ENCODE measurements at places on chromosomes 16 and 17.

- peak; percentile 73 for DNase-seq
Measured at GRCh38 chr16:70685938-70686375, at the start of gene MTSS2. Gene MTSS2 (minus strand): TSS chr16:70686053. CDS start chr16:70685791, 262 bp downstream.

DNA sequence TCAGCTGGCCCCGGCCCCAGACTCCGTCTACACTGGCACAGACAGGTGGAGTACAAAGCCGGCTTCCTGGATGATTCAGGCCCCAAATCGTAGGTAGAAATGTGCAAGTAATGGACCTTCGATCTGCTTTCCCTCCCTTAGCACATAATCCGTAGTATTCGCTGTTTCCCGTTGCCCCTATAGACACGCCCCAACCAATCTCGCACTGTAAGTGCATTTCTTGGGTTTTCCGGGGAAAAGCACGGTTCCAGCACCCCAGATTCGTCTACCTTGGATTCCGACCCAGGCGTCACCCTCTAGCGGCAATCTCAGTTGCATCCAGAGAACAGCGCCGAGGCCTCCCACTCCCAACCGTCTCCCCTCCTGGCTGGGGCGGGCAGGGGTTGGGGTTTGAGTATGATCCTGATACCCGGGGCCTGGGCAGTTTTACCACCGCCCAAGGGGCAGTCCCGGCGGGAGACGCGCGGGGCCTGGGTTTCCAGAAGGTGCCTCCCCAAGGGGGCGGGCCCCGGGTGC, 12.1 kb upstream of the FOXF1 start:
- no peak for DNase-seq

- no peak for DNase-seq
Measured at GRCh38 chr16:85193115-85193493, 80.8 kb upstream of the CIBAR2 start.

GRCh38 chr16:85660843-85661739, 27.7 kb downstream of the GINS2 start:
- no peak for DNase-seq

DNA sequence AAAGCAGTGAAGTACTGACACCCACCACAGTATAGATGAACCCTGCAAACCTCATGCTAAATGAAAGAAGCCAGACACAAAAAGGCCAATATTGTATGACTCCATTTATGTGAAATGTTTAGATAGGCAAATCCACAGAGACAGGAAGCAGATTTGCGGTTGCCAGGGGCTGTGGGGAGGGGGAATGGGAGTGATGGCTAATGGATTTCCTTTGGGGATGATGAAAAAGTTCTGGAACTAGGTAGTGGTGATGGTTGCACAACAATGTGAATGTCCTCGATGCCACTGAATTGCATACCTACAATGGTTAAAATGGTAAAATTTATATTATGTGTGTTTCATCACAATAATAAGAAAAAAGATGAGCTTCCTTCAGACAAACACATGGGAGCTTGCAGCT, 28.4 kb upstream of the WFIKKN2 start:
- no peak for DNase-seq

DNA sequence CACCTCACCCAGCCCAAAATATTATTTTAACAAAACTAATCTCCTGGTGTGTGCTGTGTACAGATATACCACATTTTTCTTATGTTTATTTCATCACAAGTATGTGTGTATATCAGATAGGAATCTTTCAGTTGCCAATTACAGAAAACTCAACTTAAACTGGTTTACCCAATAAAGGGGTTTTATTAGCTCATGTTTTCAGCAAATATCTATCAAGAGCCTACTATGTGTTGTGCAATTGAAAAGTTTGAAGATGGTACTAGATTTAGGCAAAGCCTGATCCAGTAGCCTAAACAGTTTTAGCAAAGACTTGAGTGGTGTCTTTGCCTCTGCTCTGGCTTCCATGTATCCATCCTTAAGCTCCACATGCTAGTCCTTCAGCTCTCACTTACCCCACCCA, 45.1 kb upstream of the LYRM9 start:
- DNase-seq: no peak

DNA sequence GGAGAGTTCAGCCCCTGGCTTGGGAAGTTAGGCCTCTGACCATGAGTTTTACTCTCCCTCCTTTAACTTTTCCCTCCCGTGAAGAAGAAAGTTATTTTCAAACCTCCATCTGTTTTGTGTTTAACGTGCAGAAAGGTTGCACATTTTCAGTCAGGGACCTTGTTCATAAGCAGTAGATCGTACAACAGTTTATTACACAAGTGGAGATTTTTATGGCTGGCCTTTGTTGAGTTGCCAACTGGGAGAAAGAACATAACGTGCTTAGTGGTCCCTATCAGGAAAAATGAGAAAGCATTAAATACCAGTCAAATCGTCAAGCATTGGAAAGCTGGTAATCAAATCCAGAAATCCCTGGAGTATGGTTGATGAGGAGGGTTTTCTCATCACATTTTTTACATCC, 117.9 kb upstream of the MYOCD start:
- no peak for DNase-seq

- DNase-seq: no peak
Measured at GRCh38 chr17:17835415-17836249, 1.2 kb downstream of the SREBF1 start.

DNA sequence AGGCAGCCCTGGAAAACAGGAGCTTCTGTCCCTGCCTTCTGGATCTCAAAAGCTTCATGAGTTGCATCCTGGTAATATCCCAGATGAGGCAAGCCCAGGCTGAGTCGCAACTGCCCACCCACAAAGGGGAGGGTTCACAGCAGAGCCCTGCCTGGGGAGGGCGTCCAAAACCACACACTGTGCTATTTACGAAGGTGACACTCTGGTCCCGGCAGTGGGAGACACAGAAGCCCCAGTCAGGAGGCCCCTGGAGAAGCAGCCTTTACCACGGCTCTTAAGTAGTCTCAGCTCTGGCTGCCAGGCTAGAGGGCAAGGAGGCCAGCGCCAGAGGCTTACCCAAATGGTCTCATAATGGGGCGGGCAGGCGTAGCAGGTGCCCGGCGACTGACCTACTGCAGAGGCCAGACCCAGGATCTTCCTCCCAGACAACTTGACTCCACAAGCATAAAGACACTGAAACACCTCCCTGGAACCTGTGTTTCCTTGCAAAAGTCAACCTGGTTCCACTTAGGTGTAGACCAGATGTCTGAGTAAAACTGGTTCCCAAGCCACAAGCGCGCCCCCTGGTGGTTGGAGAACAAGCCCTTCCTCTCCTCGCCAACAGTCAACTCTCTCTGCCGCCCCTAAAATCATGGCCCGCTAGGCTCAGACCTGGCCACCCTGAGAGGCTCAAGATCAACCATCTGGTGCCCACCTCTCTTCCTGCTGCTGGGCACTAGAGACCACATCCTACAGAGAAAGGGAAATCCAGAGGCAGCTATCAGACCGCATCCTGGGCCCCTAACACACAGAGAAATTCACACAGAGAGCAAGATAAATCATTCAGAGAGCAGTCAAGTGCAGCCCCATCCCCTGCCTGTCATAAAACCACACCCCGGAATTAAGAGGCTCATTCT, 5.2 kb downstream of the AXIN2 start:
- DNase-seq: no peak

- DNase-seq: no peak
Measured at GRCh38 chr17:60361889-60362288, 30.0 kb downstream of the USP32 start.

DNA sequence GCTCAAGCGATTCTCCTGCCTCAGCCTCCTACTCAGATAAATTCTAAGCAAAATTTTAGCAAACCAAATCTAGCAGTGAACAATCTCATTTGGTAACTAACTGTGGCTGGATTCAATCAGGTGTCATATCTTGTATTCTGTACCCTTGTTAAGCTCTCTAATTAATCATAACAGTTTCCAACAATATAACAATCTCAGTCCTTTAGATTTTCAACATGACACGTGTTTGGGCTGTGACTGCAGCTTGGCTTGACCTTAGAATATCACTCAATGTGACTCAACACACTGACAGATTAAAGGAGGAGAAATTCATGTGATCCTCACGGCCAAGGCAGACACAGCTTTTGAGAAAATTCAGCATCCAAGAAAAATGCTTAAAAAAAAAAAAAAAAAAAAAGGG, 133.6 kb downstream of the BANP start:
- DNase-seq: no peak

DNA sequence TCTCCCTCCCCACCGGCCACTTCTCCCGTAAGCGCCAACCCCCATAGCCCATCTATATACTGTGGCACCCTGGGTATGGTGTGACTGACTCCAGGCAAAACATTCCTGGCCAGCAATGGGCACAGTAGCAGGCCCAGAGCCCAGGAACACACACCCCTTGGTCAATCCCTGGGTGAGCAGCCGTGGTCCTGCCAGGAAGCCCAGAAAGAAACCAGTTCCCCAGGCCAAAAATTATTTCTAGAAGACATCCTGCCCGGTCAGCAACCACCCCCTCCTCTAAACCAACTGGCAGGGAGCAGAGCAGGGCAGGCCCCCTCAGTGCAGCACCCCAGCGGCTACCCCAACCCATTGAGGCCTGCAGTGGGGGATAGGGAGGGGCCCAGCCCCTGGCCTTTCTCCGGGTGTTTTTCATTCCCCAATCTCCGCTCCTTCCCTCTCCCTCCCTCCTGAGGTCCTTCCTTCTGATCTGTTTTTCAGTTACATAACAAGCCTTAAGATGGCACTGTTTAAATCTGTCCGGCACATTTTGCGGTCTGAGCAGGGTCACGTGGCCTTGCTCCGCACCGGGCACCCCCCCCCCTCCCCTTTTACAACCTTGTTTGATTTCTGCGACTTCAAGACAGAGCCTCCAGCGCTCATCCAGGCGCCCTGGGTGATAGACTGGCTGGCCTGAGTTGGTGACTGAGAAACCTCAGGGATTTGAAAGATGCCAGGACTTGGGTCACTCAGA, 2.0 kb downstream of the NPTX1 start:
- DNase-seq: no peak

DNA sequence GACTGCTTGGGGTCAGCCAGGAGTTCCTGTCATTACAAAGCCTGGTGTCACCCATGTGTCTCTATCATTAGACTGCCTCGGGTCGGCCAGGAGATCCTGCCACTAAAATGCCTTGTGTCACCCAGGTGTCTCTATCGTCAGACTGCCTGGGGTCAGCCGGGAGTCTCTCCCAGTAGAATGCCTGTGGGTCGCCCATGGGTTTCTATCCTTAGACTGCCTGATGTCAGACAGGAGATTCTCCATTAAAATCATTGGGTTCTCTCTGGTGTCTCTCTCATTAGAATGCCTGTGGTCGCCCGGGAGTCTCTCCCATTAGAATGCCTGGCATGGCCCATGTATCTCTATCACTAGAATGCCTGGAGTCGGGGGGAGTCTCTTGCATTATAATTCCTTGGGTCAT, 2231.0 kb downstream of the TP53TG3F start:
- DNase-seq: no peak

DNA sequence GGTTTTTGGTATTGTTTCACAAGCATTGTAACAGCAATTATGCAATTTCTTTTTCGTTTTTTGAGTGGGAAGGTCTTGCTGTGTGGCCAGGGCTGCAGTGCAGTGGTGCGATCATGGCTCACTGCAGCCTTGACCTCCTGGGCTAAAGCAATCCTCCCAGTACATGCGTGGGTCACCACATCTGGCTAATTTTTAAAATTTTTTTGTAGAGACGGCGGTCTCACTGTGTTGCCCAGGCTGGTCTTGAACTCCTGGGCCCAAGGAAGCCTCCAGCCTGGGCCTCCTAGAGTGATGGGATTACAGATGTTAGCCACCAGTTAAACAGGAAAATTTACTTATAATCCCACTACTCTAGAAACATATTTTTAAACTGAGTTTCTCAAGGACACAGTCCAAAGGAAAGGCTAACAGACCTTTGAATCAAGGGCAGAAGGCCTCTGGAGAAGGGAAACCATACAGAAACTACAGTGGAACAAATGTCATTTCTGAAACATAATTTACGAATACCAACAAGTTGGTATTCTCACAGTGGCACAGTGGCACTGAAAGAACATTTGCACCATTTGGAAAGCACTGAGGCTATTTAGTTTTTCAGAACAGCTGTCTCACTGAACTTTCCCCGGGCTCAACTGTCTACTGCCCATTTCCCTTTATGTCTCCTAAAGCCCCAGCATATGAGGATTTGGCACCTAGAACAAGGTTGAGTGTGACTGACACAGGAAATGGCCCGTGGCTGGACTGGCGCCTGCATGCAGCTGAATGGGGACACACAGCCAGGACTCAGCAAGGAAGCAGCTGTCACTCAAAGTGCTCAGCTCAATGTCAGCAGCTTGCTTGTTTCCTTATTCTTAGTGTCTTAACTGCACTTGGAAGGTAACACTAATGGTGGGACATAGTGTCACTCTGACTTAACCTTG, 2.8 kb upstream of the PRKAR1A start:
- peak; percentile 66 for DNase-seq

DNA sequence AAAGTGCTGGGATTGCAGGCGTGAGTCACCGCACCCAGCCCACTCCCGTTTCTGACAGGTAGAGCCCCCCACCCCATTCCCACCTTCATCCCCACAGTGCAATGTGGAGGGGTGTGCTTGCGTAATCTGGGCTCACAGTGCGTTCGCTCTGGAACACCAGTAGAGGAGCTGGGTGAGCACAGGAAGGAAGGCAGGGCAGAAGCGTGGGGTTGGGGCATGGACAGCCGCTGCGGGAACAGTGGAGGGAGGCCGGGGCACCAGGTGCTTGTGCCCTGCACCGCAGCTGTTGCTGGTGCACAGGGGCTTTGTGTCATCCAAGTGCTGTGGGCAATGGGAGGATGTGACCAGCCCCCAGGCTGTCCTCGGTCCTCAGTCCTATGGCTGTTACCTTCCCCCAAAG, 24.7 kb downstream of the KDM8 start:
- DNase-seq: no peak

DNA sequence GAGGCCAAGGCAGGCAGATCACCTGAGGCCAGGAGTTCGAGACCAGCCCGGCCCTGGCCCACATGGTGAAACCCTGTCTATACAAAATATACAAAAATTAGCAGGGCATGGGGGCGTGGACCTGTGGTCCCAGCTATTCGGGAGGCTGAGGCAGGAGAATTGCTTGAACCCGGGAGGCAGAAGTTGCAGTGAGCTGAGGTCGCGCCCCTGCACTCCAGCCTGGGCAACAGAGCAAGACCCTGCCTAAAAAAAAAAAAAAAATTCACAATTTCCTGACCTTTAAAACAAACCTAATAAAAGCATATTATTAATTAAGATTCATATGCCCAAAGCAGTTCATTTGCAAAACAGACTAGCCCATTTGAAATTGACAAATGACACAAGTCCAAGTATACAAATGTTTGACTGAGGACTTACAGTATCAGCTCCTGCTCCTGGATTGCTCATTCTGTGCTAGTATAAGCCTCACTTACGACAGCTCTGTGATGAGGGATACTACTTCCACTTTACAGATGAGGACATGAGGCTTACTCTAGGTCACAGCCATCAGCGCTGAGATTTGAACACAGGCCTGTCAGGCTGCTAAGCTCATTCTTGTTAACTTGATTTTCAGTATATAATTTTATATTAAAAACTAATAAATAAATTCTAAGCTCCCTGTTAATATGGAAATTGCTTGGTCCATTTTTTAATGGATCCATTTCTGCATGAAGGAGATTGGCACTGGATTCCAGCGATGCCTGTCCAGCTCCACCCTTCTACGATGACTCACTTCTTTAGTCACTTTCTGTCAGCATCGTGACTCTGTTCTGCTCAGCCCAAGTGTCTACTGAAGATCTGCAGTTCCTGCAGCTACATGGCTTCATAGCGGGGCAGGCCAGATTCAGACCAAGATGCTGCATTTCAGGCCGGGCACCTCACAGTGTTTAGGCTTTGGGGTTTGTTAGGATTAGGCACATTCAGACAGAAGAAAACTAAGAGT, 88.2 kb downstream of the WDR59 start:
- DNase-seq: no peak

GRCh38 chr16:49911430-49911829, 55.5 kb upstream of the ZNF423 start:
- DNase-seq: no peak

- no peak for DNase-seq
Measured at GRCh38 chr16:58243528-58244004, 45.7 kb upstream of the CSNK2A2 start.

GRCh38 chr17:27939474-27940465, 46.6 kb upstream of the LYRM9 start:
- no peak for DNase-seq
